ENCODE measurements at places on chromosomes 7 and 10. TPM values are rescaled to one million over a fixed set of nuclear protein-coding genes. Genes with fewer than 3 reads are reported as not detected.

Gene BTBD16
- total RNA-seq = not detected

Gene COMMD3
- 35.0 TPM for total RNA-seq

Gene EPHB6
- total RNA-seq = 52.3 TPM

Gene HDAC9
- total RNA-seq = 4.9 TPM

Gene SPDYE3
- total RNA-seq = not detected

Gene ALOX5
- 19.8 TPM for total RNA-seq

Gene CNNM1
- 0.16 TPM for total RNA-seq

Gene ZP3
- total RNA-seq = 9.9 TPM

Gene RELN
- total RNA-seq = not detected

Gene GNGT1
- total RNA-seq = not detected

Gene NANOS1
- total RNA-seq = 0.15 TPM

Gene GIMAP5
- total RNA-seq = 65.3 TPM

Gene CAMK2B
- 0.31 TPM for total RNA-seq

Gene DBF4
- total RNA-seq = 40.8 TPM

Gene TMEM213
- not detected for total RNA-seq

Gene KLF6
- 2,317 TPM for total RNA-seq

Gene GALNT17
- not detected for total RNA-seq

Gene SYT15B
- total RNA-seq = 0.23 TPM

Gene DNA2
- total RNA-seq = 4.1 TPM

Measured in T-helper 17 cell (primary cell).